Activated CD4-positive, alpha-beta T cell treated with anti-CD3 and anti-CD28 coated beads, Interleukin-2, amount 50 U/mL, for 1 hour (primary cell): ENCODE measurements at places on chromosomes 5 and 9.

DNA sequence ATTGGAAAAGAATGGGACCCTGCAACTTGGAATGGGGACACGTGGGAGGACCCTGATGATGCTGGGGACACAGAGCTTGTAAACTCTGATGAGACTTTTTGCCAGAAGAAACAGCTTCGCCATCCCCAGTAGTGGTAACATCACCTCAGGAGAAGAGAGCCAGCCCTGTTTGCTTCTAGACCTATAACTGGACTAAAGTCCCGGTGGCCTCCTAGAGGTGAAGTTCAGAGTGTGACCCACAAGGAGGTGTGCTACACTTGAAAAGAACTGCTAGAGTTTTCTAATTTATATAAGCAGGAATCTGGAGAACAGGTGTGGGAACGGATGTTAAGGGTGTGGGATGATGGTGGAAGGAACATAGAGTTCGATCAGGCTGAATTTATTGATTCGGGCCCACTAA is 19.8 kb downstream of the NSA2 start:
- no peak for DNase-seq

- no peak for DNase-seq
These were observed 636.2 kb downstream of the BRINP1 start for GRCh38 chr9:118732998-118733397.

GRCh38 chr5:16539169-16539666 is 73.6 kb upstream of the ZNF622 start:
- no peak for DNase-seq

GRCh38 chr5:61965490-61965889 is 340.5 kb upstream of the KIF2A start:
- no peak for DNase-seq

DNA sequence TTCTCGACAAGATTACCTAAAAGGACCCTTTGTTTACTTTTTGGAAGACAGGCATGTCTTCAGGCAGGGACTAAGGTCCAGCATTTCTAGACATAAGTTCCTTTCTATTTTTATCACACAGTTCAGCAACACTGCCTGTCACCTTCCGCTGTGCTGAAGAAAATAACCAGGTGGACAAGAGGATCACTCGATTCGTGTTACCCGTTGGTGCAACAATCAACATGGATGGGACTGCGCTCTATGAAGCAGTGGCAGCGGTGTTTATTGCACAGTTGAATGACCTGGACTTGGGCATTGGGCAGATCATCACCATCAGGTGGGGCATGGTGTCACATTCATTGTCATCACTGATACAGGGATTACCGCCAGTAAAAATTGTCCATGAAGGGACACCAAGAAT is 85.6 kb upstream of the PLPP6 start:
- DNase-seq, result no peak

GRCh38 chr5:171801839-171802238 is 16.2 kb downstream of the SMIM23 start:
- no peak for DNase-seq

GRCh38 chr9:22079873-22080341 is 70.8 kb upstream of the CDKN2B start:
- DNase-seq, result peak; percentile 8

DNA sequence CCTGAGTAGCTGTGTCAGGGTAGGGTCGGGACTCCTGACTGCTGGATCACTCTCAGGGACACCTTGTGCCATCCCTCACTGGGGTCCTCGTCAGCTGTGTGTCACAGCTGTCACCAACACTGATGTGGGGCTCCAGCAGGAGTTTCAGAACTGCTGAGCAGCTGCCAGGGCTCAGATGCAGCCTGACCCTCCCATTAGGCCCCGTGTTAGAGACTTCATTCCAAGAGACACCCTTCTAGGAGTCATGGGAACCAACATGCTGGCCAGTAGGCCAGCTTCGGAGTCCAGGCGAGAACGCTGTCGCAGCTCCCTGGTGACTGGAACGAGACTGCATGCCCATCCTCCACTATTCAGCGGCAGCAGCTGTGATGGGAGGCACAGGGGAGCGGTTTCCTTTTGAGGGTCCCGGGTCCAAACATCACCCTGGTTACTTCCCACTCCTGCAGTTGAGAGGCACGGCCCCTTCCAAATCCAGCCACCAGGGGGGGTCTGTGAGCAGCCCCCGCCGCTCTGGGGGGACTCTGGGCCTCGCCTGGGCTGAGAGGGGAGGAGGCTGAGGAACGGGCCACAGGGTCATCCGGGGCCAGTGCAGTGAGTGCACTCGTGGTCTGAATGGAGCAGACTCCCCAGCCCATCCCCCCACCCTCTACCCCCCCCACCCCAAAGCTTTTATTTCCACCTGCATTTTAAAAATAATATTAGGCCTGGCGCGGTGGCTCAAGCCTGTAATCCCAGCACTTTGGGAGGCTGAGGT is 12.6 kb upstream of the TCF7 start:
- peak; percentile 75 for DNase-seq

DNA sequence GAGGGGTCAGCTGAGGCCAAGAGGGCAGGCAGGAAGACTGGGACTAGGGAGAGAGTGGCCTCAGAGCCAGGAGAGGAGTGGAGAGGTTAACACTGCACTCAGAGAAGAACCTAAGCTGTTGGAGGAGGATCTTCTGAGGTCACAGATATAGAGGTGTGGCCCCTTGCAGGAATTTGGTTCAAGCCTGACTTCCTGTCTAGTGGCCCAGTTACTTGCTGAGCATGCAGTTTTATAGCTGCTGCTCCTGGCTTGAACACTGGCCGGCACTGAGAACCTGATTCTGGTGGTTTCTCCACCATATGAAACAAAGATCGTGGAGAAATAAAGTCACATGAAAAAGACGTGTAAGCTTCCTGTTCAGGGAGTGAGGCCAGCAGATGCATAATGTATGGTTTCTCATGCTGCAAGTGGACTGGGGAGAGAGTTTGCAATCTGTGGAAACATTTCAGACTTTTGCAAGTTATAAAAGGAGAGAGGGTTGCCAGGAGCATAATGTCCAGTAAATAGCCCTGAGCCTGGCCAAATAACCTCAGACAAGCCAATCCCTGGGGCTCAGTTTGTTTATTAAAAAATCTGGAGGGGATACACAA is 82.6 kb downstream of the GALNT10 start:
- DNase-seq, result no peak

- no peak for DNase-seq
These were observed 340.7 kb downstream of the TLE4 start for GRCh38 chr9:79912318-79913070.

GRCh38 chr5:150155258-150156026 is at the start of gene PDGFRB:
Gene PDGFRB, minus strand, starts transcription at chr5:150155845. Its CDS starts 18,798 bp downstream, at chr5:150137047.
- peak; percentile 7 for DNase-seq

DNA sequence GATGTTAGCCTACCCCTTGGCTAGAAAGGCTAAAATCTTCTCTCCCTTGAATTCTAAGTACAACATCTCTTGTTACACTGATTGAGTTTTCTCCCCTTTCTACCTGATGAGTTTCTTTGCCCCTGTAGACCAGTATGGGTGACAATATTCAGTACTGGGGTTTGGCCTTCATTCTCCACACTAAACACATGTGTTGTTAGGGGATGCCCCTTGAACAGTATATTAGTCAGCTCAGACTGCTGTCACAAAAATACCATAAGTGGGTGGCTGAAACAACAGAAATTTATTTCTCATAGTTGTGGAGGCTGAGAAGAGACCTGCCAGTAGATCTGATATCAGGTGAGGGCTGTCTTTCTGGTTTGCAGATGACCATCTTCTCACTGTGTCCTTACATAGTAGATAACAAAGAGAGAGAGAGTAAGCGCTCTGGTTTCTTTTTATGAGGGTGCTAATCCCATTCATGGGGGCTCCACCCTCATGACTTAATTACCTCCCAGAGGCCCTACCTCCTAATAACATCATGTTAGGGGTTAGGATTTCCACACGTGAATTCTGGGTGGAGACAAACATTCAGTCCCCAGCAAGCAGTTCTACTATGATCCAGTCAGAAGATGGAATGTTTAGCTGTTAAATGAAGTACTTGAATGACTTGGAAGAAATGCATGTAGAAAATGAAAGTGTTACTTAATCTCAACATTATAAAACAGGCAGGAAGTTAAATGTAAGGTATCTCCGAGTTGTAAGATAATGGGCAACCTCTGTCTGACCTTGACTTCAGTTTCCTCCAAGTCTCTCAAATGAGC is 17.5 kb downstream of the VLDLR start:
- DNase-seq, result no peak

- DNase-seq, result no peak
These were observed 439.0 kb downstream of the ENC1 start for GRCh38 chr5:74201334-74202081.

DNA sequence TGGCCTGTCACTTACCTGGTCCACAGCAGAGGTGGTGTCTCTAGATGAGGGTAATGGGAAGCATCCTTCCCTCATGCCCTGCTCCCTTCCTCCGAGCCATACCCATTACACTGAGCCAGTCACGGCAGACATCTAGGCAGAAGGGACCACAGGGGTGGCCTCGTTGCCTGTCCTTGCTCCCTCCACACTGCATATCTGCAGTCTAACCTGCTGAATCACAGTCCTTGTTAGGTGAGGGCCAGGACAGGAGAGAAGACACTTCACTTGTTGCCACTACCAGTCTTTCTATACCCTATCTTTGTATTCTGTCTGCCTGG is 18.4 kb upstream of the SPINK4 start:
- no peak for DNase-seq

DNA sequence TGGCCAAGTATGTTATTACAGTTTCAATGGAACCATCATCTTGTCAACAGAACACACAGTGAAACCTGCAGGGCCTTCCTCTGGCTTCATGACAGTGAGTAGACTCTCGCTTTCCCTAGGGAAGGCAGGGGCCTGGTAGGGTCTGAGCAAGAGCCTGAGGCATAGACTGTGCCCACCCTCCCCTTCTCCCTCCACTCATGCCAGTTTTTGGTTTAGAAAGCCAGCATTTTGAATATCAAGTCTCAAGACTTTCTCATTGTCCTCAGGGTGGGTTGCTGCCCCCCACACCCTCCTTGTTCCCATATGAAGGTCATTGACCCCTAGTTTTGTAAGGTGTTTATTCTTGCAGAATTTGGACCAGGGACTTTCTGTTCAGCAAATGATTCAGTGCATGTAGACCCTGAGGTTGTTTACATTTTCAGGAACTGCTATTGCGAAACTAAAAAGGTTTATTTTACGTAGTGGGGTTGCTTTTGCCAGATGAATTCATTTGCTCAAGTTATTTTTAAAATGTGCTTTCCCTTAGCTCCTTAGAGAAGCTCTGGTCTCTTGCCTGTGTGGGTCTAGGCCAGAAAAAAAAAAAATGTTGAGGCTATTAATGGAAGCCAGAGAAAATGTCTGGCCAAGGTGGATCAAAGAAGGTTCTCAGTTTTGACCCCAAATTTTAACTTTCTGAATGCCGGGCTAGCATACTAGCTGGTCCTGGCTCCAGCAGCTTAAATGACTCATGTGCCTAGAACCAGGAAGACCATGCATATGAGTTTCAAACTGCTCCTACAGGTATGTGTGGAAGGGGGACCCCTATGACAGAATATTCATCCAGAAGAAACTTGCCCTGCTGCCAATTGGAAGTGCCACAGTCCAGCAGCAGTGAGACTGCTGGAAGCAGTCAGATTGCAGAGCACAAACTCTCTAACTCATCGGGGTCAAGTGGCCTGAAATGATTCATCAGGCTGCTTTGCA is 10.1 kb upstream of the MOB3B start:
- DNase-seq, result no peak

DNA sequence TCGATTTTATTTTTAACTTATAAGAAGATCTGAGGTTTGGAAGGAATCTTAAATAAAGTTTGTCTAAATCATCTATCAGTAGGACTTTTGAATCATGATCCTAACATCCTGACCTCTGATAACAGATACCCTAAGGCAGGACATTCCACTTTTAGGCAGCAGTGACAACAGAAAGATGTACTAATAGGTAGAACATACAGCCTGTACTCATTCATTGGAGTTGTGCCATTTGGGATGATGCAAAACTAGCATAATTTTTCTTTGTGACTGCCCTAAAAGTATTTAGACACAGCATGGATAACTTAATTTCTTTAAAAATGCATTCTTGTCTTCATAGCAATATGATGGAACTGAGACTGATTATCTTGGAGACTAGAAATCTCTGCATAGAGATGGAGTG is 39.7 kb downstream of the CDC42SE2 start:
- no peak for DNase-seq

GRCh38 chr5:180034564-180034963 is 37.0 kb downstream of the RNF130 start:
- DNase-seq, result no peak
